ENCODE measurements at places on chromosomes 11 and 22.

DNA sequence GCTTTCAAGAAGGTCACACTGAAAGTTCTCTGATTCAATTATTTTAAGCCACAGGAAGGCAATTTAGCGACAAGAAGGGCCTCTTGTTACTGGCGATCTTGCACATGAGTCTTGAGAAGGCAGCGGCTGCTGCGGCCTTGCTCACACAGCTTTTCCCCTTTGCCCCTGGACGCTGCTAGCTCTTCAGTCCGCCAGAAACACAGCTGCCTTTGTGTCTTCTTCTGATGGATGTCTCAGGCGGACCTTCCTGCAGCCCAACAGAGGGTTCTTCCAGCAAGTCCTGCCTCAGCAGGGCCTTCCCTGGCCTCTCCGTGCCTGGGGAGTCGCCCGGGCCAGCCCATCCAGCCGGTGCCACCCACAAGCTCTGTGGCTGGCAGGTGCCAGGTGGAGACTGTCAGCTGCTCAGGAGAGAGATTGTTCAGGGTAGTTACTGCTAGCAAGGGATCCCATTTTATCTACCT, 59.4 kb downstream of the PKNOX2 start:
- DNase-seq: no peak

GRCh38 chr11:6414874-6415328, 4.0 kb downstream of the APBB1 start:
- DNase-seq: no peak

DNA sequence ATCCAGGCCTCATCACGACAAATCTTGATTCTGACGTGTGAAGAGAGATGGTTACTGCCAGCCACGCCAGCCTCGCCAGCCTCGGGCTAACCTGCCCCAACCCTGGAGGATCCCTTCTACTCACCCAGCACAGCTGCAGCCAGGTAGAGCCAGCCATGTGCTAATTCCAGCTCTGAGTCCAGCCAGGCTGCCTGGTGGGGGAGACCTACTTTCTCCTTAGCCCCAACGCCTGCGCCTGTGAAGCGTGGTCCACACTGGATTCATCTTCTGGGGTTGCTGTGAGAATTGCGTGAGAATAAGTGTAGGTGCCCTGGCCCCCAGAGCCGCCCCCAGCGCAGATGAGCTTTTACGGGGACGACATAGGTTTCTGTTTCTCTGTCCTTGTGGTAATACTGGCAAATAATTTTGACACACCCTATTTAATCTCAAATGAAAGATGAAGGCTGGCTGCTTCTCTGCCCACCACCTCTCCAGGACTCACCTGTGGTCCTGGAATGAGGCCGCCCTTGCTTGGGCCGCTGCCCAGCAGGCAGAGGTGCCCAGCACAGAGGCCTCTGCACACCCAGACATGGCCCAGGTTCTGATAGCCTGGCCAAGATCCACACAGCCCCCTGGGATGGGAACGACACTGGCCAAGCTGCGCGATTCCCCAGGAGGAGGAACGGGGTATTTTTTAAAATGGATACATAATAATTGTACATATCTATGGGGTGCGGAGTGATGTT, 528.4 kb downstream of the TBC1D22A start:
- DNase-seq: no peak

DNA sequence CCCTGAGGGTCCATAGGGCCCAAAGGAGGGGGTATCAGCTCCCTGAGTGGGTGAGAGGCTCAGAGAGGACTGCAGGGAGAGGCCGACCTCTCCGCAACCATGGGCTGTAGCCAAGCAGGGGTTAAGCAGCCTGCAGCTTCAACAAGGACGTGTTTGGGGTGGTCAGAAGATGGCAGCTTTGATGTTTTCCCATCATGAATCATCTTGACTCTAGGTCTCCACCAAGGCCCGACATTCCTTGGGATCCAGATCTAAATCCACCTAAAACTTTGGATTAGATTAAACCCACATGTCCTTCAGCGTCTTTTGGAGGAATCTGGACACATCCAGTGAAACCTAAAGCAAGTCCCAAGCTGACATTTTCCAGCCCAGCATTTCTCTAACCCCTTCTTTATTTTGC, 19.8 kb downstream of the FBLN1 start:
- DNase-seq: no peak

GRCh38 chr11:47797633-47798032, 30.5 kb upstream of the FNBP4 start:
- peak; percentile 26 for DNase-seq

GRCh38 chr11:26201411-26201810, 130.5 kb upstream of the ANO3 start:
- no peak for DNase-seq

- DNase-seq: no peak
Measured at GRCh38 chr22:32620992-32621391, 146.4 kb downstream of the FBXO7 start.

- no peak for DNase-seq
Measured at GRCh38 chr11:133081730-133082452, 450.4 kb downstream of the OPCML start.

GRCh38 chr11:2533587-2534133, 88.9 kb downstream of the KCNQ1 start:
- DNase-seq: no peak

- DNase-seq: no peak
Measured at GRCh38 chr11:84247926-84248325, 961.8 kb upstream of the CCDC90B start.

GRCh38 chr22:46386312-46386711, 50.8 kb downstream of the TRMU start:
- DNase-seq: no peak

DNA sequence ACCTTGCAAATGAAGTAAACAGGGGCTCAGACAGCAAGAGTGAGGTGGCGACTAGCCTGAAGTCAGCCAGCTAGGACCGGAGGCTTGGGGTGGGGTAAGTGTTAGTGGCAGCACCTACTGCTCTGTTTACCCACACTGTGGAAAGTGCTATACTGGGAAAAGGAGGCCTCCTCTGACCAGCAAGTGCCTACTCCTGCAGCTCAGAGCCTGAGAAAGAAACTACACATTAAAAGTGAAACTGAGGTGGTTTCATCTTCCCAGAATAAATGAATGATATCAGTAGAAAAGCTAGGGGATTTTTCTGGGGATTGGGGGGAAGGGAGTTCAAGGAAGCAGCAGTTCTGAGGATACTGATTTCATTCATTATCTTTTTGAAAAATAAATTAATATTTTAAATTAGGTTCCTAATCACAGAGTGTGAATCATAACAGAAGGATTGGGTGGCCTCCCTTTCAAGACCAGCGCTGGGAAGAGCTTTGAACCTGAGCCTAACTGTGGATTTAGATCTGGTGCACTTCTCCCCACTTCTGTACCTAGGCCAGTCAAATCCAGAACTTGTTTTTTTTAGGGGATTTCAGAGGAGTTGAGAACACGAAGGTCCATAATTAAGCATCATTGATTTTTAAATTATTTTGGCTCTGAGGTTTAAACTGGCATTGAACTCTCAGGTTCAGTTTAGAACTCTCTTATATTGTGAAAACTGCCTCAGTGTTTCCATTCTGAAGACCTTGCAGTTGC, 48.1 kb upstream of the GRAMD1B start:
- DNase-seq: peak; percentile 59

GRCh38 chr11:46339816-46340215, 7.4 kb upstream of the DGKZ start:
- DNase-seq: no peak

DNA sequence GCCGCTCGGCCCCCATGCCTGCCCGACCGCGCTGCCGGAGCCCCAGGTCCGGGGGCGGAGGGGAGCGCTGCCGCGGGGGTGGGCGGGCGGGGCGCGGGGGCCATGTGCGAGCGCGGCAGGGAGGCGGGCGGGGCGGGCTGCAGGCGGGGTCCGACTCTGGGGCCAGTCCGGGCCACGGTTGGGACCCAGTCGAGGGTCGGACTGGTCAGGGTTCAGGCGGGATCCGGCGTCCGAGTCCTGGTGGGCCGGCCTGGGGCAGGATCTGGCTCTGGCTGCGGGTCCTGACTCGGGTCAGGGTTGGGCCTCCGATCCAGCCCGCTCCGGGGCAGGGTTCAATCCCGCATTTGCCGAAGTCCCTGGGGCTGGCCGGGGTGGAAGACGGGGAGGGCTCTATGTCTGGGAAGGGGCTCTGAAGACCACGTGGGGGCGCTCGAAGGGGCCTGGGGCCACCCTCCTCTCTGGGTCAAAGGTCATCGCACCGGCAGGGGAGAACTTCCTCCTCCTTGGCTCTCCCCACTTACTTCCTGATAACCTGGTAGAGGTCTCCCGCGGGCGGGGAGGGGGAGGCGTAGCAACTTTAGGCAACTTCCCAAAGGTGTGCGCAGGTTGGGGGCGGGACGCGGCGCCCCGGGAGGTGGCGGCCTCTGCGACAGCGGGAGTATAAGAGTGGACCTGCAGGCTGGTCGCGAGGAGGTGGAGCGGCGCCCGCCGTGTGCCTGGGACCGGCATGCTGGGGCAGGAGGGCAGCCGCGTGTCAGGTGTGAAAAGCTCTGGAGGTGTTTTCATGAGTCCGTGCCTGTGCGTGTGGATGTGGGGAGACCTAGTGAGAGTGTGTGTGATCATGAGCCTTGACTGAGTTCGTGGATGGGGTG, 603 bp downstream of the ESRRA start:
- peak; percentile 59 for DNase-seq

DNA sequence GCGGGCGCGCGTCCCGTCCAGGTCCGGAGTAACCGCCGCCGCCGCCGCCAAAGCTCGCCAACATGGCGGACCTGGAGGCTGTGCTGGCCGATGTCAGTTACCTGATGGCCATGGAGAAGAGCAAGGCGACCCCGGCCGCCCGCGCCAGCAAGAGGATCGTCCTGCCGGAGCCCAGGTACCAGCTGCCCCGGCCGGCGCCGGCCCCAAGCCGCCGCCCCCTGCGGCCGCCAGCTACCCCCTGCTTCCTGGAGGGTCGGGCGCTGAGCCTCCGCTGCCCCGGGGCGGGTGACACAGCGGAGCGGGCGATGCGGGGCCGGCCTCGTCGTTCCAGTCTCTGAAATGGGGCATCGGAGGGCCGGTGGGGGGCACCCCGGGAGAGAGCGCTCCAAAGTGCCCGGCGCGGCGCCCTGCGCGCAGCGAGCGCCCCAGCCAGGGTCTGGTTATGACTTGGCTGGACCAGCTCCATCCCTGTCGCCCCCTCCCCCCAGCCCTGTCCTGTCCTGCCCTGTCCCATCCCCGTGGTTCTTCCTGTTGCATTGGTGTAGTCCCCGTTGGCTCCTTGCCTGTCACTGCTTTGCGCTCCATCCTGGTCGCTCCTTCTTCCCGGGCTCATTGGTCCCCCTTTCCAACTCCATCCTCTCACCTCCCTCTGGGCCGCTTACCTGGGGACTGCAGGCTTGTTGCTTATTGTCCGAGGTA, 653 bp downstream of the GRK3 start:
- peak; percentile 2 for DNase-seq

DNA sequence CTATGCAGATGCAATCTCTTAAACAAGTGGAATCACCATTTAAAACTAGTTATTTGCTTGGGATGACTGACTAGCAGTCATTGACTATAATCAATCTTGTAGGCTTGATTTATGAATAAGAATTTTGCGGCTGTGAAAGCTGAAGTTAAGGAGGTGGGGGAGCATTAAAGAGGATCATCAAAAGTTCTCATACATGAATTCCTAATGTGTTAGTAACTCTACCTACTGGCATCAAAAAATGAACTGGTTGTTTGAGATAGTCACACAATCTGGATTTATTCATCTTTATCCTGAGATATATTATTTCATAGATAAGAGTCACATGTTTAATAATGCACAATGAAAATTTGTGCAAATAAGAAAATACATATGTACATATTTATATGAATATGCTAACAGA, 393.6 kb downstream of the LUZP2 start:
- DNase-seq: no peak

GRCh38 chr22:33007485-33007884, 50.7 kb downstream of the SYN3 start:
- no peak for DNase-seq

GRCh38 chr22:22109693-22110466, 127.3 kb upstream of the TOP3B start:
- DNase-seq: no peak

GRCh38 chr11:17813391-17814059, 78.9 kb downstream of the KCNC1 start:
- DNase-seq: no peak

GRCh38 chr11:112847568-112847967, 113.7 kb upstream of the NCAM1 start:
- DNase-seq: no peak

GRCh38 chr11:10990637-10991193, 132.9 kb upstream of the ZBED5 start:
- no peak for DNase-seq

All from stimulated activated CD4-positive, alpha-beta T cell treated with anti-CD3 and anti-CD28 coated beads, Interleukin-1b, Interleukin-23, amount 100 ng/mL, for 24 hours (primary cell).